ENCODE measurements at places on chromosomes 1 and 21. TPM values are rescaled to one million over a fixed set of nuclear protein-coding genes. Genes with fewer than 3 reads are reported as not detected.

- H3K27me3 ChIP-seq = no peaks in the 10 kb centered on the region
- H3K4me3 ChIP-seq = no peak overlapping the region
- no peak overlapping the region for H3K27ac ChIP-seq
- no peak for DNase-seq
- no peaks in the 10 kb centered on the region for H3K36me3 ChIP-seq
Observed at GRCh38 chr1:40723196-40723955, 31.9 kb downstream of the NFYC start.

The C8B gene
- not detected for total RNA-seq

The CASZ1 gene
- total RNA-seq = 18.9 TPM

GRCh38 chr1:192598589-192598988 lies 23.0 kb downstream of the RGS1 start:
- H3K36me3 ChIP-seq = no peaks in the 10 kb centered on the region
- no peak overlapping the region for H3K4me3 ChIP-seq
- no peaks in the 10 kb centered on the region for H3K27me3 ChIP-seq
- DNase-seq = no peak
- H3K27ac ChIP-seq = no peak overlapping the region
- H3K4me1 ChIP-seq = no peaks in the 10 kb centered on the region

GRCh38 chr1:184425449-184426277 lies 38.8 kb downstream of the C1orf21 start:
- no peaks in the 10 kb centered on the region for H3K27me3 ChIP-seq
- H3K4me3 ChIP-seq = no peak overlapping the region
- no peaks in the 10 kb centered on the region for H3K4me1 ChIP-seq

The RHBG gene
- 0.52 TPM for total RNA-seq

The GBP7 gene
- 0.09 TPM for total RNA-seq

The OVAAL gene
- not detected for total RNA-seq

The ADCY10 gene
- total RNA-seq = 0.09 TPM

All from pancreas (tissue), 10 donors.